NB4 (cell line): ENCODE measurements at places on chromosomes 5 and 9.
A peak's percentile ranks its signal among the peaks of the same experiment; 100 is the strongest.

DNA sequence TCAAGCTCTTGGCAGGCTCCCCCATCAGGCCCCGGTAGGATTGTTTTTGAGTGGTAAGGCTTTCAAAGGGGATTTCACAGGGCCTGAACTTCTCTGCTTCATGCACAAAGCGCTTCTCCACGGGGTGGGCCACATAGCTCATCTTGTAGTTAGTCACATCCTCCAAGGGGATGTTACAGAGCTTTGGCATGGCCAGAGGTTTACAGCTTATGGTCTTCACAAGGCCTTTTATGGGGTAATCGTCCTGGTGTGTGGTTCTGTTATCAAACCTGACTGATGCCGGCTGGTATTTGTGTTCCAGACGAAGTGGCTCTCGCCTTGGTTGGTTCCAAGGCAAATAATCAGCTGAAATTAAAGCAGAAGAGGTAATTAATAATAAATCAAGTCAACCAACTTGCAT, 104.3 kb downstream of the SAXO1 start:
- DNase-seq = no peak

- no peak for DNase-seq
These were observed 189.4 kb downstream of the NXNL2 start for GRCh38 chr9:88724331-88724730.

- DNase-seq = no peak
These were observed 206.4 kb downstream of the PDZD2 start for GRCh38 chr5:31845361-31845760.

DNA sequence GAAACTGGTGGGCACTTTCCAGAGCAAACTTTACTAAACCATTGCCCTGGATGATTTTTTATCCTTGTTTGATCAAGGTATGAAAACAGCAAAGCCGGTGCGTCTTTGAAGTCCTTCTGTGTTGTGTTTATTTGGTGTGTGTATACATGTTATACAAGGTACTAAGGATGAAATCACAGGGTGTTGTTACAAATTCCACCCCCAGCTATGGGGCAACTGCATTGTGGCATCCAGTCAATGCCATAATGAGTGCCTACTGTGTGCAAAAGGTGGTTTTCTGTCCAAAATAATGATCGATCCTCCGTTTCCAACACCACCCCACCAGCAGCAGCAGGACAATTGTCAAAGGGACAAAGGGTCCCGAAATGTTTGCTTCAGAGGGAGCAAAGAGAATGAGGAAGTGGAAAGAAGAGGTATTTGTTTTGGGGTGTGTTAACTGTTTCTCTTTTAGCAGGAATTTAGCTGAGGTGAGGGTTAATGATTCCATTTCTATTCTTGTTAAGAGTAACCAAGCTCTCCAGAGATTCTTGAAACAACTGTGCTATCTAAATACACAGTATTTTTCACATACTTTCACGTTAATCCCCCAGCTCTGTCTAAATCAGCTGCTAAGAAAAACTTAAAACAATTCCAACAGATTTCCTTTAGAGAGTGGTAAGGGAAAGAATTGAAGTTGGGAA, 568.7 kb upstream of the KLF4 start:
- DNase-seq = no peak

DNA sequence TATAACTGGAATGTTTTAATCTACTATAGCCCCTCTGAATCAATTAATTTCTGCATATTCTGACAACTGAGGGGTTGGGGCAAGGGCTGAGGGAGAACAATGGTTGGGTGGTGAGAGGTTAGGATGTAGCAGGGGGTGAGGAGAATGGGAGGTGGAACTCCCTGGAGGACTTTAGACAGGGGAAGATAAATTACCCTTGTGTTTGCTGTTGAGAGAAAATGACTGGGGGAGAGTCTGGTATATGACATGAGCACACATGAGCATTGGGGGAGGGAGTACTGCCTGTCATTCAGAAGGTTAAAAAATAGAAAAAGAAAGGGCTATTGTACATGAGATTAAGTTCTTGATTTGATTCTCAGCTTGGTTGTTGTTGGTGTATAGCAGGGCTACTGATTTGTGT, 37.2 kb upstream of the PAPPA start:
- DNase-seq = no peak

DNA sequence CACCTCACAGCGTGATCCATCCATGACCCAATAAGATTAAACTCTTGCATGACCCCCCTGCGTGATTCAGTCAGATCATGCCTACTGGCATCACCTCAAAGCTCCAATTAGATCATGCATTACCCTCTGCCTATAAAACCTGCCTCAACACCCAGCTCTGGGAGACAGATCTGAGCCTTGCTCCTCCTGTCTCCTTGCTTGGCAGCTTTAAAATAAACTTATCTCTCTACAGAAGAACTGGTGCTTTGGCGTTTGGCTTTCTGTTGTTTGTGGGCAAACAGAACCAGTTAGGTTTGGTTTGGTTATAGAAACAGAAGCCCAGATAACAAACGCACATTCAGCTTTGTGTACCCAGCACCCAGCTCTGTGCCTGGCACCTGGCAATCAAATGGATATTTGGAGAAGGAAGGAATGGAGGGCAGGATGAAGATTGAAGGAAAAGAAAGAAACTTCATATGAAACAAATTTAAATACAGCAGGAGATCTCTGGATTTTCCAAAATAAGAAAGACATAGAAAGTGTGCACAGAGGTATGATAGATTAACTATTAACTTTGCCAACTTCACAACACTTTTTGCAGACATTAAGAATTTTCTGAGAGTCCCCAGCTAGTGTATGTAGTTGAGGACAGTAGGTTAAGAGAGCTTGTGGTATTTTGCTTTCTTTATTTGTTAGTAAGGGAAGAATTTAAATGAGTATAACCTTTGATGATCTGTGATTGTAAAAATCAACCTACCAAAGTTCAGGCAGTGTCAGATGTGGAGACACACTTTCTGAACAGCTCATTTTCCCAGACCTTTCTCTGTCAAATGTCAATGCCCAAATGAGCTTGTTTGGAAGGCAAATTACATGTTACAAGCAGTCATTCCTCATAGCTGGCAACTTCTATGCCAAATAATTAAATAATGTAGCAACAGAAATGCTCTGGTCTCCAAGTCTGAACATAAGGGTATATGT, 102.1 kb upstream of the ASTN2 start:
- DNase-seq = no peak

GRCh38 chr5:32499261-32499660, 54.7 kb upstream of the ZFR start:
- DNase-seq = no peak

GRCh38 chr5:92801911-92802310, 779.1 kb downstream of the NR2F1-AS1 start:
- no peak for DNase-seq

- no peak for DNase-seq
These were observed 20.0 kb downstream of the KIAA1191 start for GRCh38 chr5:176341325-176342157.

DNA sequence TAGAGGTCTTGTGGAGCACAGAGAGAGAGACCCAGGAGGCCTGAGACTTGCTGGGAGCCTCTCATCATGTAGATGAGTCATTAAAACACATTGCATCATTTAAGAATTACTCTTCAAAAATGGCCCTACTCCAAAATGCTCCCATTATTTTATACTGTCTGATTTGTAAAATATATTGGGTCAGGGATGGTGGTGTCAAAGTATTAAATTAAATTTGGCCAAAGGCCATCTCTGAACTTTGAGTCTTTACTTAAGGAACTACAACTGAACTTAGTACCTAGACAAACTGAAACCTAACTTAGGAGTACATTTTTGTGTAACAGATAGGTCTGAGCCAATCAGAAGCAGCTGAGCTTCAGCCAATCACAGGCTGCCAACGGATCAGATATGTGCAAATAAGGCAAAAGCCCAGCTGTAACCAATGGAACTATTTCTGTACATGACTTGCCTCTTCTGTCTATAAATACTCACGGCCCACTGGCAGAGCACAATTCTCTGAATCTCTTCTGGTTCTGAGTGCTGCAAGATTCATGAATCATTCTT, 657.2 kb downstream of the TLE1 start:
- peak; percentile 5 for DNase-seq

DNA sequence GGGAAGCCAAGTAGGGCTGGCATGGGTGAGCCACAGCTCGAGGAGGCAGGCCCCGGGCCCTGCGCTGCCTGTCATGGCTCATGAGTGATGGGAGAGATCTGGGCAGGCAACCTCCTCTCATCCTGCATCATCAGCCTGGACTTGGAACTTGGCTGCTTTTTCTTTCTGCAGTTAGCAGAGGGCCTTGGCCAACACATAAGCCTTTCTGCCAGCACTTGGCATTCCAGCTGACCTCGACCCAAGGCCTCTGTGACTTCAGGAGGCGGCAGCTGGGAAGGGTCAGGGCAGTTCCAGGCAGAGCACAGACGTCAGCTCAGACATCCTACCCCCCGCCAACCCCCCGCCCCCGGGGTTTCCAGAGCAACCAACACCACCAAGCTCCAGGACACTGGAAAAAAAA, 7.6 kb downstream of the S1PR3 start:
- no peak for DNase-seq

- peak; percentile 45 for DNase-seq
These were observed 210.2 kb downstream of the DAB2IP start for GRCh38 chr9:121861501-121862180.

- DNase-seq = peak; percentile 76
These were observed 192.6 kb upstream of the MSX2 start for GRCh38 chr5:174531782-174532191.

GRCh38 chr5:148786456-148786855, 40.0 kb upstream of the ADRB2 start:
- DNase-seq = no peak

DNA sequence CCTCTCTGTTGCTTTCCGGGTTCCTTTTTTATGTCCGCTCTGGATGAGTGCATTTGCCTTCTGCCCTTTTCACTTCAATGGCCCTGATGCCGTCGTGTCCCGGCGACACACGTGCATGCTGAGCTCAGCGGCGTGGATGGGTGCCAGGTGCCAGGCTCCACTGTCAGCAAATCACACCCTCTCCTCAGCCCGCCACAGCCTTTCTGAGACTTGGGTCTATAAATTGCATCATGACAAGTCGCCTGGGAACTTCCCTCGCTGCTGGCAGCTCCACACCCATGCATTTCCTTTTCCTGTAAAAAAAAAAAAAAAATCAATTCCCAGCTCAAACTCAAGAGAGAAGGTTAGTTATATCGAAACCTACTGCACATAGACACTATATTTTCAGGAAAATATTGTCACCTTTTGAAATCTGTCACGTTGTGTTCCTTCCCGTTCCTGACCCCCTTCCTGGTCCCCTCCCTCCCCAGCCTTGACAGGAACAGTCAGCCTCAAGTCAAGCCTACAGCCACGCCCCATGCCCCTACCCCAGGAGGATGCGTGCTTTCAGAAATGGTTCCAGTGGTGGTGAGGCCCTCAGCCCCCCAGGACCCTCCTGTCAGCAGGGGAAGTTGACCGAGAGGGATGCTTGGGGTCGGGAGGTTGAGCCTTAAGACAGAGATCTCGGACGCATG, 110.3 kb upstream of the PTCH1 start:
- peak; percentile 11 for DNase-seq

- peak; percentile 81 for DNase-seq
These were observed 2.5 kb upstream of the SEC16A start for GRCh38 chr9:136485049-136486045.

- DNase-seq = no peak
These were observed 212.4 kb downstream of the MAPKAP1 start for GRCh38 chr9:125494653-125494915.

GRCh38 chr5:1007681-1008450, 736 bp upstream of the NKD2 start:
- no peak for DNase-seq

DNA sequence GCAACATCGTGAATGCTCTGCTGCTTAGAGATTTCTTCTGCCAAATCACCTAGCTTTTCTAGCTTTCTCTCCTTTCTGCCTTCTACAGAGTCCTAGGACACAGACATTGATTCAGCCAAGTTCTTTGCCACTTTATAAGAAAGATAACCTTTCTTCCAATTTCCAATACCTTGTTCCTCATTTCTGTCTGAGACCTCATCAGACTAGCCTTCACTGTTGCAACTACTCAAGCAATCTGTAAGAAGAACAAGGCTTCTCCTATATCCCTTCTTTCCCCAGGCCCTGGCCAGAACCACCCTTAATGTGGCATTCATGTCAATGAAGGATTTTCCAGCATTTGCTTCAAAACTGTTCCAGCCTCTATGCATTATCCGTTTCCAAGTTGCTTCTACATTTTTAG, 24.3 kb downstream of the FBXO10 start:
- peak; percentile 3 for DNase-seq

- no peak for DNase-seq
These were observed 8.3 kb downstream of the KIF12 start for GRCh38 chr9:114090798-114091197.

GRCh38 chr9:114450833-114451706, 54.2 kb downstream of the WHRN start:
- no peak for DNase-seq

GRCh38 chr5:171714851-171715250, 70.8 kb upstream of the SMIM23 start:
- no peak for DNase-seq

GRCh38 chr9:111980398-111980797, 83.8 kb downstream of the UGCG start:
- DNase-seq = no peak

- DNase-seq = no peak
These were observed 10.6 kb upstream of the POMT1 start for GRCh38 chr9:131492070-131492469.

DNA sequence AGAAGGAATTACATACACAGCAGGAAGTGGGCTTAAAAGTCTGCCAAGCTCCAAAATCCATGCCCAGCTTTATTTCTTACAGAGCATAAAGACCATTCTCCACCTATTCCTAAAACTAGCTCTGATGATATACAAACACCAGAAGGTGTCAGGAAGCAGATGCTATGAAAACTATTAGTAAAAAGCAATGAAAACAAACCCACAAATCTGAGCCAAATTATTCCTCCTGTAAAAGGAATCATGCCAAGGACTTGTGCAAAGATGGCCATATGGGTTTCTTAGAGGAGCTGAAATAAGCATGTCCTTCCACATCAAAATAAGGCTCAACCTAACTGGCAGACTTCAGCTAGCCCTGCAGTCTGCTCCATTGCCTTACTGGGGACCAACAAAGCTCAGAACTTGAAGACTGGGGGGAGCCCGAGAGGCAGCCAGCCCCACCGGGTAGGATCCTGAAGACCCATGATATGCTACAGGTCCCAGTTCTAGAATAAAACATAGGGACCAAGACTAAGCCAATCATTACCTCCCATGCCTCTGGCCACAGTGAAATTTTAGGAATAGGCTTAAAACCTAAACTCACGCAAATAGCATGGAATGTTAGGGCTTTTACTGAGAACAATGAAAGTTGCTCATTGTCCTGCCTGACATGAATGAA, 42.8 kb upstream of the GABRP start:
- DNase-seq = no peak

DNA sequence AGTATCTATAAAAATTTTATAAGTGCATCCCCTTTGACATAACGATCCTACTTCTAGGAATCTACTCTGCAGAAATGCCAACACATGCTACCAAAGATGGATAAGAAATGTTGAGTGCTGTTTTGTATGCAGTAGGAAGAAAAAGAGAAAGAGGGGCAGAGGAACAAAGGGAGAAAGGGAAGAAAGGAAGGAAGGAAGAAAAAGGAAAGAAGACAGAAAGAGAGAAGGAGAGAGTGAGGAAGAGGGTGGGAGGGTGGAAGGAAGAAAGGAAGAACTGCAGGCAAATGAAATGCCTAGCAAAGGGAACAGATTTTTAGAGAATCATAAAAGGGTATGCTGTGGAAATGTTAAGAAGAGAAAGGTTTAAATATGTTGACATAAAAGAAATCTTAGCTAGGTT, 48.5 kb upstream of the ALDOB start:
- DNase-seq = no peak

GRCh38 chr9:92970467-92970923, 23.2 kb downstream of the FGD3 start:
- peak; percentile 48 for DNase-seq
